ENCODE measurements at places on chromosomes 2 and 18.

- DNase-seq = no peak
Measured at GRCh38 chr2:171979103-171979502, 20.6 kb upstream of the METAP1D start.

DNA sequence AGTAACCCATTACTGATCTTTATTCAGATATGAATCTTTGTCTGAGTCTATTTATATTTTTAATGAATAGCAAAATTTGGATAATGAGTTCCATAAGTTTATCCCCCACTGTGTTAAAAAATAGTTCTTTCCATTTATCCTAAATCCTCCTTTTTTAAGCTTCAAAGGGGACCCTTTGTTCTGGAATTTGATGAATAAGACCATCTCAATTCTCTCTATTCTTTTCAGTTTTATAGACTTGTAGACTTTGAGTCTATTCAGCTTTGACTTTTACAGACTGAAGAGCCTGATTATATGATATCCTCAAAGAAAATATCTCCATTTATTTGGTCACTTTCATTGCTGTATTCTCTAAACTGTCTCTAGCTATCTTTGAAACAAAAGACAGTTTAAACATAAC is 2146.1 kb upstream of the CELF4 start:
- DNase-seq = no peak

DNA sequence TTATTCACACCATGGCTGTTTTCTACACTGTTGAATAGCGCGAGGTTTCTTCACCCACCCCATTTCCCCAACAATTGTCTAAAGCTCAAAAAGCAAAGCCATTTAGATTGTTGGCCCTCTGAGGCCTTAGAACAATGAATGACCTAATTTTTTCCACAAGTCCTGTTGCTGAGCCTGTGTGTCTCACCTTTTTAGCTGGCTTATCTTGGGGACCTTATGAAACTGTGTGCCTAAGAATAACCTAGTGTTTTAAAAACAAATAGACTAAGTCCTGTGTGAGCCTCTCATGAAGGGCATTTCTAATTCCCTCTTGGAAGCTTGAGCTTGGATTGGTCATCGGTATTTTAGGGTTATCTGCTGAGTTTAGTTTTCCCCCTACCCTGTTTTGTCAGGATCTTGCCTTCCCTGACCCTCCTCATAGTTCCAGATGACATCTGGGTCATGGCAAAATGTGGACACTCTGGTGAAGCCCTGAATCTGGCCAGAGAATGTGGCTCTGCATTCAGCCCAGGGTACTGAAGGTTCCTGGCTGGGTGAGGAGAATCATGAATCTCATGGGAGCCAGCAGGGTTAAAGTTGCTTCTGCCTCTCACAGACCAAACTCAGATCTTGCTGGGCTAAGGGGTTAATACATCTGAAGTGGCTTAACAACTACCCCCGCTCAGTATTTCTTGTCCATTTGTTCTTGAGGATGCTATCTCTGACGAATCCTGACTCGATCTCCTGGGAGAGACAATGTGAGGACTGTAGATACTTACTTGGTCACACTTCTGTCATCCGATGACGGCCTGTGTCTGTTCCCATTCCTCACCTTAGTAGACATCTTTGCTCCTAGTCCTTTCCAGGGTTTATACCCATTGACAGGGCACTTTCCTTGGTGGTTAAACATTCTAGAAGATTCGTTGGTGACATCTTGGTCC is 104.2 kb upstream of the MAP4K3 start:
- DNase-seq = no peak

- no peak for DNase-seq
Measured at GRCh38 chr2:152464851-152465470, 130.0 kb downstream of the FMNL2 start.

DNA sequence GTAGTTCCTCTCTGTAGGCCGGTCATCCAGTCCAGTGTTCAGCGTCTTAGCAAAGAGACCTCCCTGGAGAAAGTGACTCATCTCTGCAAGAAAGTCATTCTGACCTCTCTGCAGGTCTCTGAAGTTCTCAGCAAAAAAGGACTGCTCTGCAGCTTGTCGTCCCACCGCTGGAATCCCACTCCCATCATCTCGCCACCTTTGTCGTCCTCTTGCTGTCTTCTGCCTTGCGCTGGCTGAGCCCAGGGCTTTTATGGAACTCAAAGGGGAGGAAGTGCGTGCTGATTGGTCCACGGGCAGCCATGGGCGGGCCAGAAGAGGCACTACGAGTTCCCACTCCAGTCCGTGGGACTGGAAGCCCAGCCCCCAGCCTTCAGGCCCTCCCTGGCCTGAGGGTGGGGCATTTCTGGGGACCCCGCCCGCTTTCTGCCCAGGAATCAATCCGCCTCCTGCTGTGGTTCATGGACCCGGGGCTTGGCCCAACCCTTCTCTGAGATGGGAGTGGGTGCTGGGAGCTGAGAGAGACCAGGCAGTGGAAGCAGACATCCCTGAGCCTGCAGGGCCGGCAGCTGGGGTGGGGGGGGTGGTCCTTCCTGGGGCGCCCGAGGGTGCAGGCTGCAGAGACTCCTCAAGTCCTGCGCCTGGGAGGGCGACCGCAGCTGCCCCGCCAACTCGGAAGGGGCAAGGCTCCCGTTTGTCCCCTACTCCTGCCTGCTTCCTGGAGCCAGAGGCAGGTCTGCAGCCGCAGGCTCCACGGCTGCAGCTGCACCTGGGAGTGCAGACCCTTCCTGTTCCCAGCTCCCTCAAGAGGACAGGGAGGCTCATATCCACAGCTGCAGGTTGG is 660.7 kb upstream of the RAB6C start:
- no peak for DNase-seq

- DNase-seq = peak; percentile 45
Measured at GRCh38 chr2:157830696-157831570, 45.2 kb downstream of the ACVR1 start.

DNA sequence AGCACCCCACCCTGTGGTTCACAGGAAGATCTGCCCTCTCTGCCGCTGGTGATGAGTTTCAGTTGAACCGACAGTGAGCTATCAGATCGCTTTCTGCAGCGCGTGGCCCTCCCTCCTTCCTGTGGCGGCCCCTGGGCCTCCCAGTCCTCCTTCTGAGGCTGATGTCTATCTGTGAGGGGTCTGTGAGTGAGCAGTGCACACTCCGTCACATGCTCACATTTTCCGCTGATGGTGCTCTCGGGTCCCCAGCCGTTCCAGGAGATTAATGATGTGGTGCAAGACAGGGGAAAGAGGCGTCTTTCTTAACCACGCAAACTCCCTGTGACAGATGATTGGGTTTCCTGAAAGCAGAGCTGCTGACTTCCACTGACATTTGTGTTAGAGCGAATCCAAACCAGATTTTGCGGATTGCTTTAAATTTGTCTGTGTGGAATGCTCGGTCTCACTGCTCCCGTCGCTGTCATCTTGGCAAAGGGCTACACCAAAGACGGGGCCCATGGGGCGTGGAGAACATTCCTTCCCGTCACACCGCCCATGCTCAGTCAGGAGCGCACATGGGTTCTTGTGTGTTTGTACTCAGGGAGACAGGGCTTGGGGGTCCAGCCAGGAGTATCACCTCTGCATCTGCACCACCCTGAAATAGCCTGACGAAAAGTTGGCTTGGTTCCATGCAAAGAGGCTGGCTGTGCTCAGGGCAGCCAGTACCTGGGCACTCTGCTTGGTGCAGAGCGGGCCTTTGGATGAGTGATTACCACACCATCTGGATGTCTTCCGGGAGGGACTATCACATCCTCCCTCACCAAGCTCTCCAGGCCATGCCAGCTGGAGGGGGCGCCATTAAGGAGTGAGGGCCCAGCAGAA is 154.7 kb upstream of the HS6ST1 start:
- DNase-seq = no peak

DNA sequence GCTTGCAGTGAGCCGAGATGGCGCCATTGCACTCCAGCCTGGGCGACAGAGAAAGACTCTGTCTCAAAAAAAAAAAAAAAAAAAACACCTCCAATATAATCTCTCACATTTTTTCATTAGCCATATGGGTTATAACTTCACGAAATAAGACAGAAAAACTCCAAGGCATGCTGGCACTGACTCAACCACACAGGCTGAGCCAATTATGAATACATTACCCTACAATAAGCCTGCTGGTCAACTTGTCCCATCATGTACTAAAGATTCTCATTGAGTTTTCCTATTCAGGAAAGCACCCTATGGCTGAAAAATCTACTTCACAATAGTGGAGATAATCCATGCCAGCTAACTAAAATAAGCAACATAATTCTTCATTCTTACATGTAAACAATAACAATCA is 12.8 kb upstream of the MAP3K20 start:
- no peak for DNase-seq

DNA sequence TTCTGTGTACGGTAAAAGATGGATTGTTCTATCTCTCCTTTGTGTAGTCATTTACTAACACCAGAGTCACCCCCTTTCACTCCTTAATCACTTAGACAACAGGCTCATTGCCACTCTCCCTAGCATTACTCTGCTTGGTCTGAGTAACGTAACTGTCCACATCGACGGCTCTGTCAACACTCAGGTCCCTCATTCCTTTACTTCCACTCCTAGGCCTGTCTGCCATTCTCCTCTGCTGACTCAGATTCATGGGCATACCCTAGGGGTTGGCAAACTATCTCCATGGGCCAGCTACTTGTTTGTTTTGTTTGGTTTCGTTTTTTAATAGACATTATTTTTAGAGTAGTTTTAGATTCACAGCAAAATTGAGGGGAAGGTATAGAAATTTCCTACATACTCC is 243.9 kb downstream of the NR4A2 start:
- DNase-seq = no peak

GRCh38 chr2:52194342-52194741 is 1162.4 kb upstream of the NRXN1 start:
- DNase-seq = no peak

GRCh38 chr18:9115984-9116383 is 13.5 kb downstream of the NDUFV2 start:
- DNase-seq = no peak

DNA sequence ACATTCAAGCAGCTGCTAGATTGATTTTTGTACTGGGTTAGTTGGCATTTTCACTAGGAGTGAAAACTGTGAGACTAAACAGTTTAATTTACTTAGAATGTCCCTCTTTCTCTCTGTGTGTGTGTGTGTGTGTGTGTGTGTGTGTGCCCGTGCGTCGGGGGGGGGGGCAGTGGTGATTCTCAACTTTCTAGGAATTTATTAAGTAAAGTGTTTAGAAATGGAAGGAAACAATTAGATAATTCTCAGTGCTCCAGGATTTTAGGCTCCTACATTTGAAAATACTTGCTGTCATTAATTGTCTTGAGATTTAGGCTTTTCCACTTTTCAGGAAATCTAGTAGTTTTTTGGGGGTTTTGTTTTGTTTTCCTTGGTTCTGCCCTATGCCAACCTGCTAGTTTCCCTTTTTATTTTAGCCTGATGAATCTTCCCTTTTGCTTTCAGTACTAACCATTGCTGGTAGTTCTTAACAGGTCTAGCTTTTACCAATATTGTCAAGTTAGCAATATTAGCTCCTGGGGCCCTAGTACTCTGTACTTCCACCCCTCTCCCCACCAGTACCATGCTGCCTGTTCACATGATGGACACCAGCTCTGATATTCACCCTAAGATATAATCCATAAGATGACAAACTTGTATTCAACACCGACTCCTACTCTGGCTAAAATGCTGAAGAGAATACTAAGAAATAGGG is 4.9 kb downstream of the EPAS1 start:
- DNase-seq = no peak

DNA sequence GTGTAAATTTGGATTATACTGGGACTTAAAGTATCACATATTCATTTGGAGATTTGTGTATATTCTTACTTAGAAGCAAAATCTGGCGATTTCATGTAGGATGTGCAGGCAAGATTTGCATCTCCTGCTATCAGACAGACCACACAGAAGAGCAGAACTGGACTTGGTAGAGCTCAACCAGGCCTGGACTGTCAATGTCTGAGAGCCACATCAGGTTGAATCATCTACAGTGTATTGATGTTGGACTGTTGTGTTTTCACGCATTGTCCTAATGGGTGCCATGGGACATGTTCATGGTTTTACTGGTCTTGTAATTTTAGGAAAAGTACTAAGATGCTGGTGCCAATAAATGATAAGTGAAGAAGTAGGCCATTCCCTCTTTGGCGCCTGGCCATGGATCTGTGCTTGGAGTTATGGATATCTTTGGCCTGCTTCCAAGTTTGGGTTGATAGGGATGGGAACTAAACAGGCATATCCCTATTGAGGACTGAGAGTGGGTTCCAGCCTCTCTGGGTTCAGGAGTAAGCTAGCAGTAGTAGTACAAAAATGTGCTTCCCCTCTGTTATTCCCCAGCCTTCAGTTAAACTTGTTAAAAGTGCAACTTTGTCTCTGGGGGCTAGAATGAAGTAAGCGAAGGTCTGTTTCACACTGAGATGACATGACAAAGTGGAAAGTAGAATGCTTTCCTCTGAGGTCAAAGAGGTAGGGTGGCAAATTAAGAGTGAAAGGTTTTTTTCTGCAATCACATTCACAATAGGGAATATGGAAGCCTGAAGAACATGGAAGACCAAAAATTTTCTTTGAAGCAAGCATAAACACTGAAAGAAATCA is 49.2 kb upstream of the NEMP2 start:
- DNase-seq = no peak

All from HS-27A (cell line).